ENCODE measurements at places on chromosomes 11 and 22.

DNA sequence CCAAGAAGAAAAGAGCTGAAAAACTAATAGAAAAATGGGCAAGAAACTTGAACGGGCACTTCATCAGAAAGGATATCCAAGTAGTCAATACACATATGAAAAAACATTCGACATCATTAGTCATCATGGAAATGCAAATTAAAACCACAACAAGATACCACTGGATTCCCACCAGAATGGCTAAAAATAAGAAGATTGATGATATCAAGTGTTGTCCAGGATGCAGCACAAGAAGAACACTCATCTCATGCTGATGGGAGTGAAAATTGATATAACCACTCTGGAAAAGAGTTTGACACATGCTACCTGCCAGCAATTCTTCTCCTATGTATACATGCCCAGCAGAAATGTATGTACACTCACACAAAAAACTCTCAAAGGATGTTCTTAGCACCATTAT lies 26.9 kb upstream of the SCUBE2 start:
- no peak for DNase-seq

- no peak for DNase-seq
Observed at GRCh38 chr11:75531325-75531724, 5.6 kb upstream of the GDPD5 start.

DNA sequence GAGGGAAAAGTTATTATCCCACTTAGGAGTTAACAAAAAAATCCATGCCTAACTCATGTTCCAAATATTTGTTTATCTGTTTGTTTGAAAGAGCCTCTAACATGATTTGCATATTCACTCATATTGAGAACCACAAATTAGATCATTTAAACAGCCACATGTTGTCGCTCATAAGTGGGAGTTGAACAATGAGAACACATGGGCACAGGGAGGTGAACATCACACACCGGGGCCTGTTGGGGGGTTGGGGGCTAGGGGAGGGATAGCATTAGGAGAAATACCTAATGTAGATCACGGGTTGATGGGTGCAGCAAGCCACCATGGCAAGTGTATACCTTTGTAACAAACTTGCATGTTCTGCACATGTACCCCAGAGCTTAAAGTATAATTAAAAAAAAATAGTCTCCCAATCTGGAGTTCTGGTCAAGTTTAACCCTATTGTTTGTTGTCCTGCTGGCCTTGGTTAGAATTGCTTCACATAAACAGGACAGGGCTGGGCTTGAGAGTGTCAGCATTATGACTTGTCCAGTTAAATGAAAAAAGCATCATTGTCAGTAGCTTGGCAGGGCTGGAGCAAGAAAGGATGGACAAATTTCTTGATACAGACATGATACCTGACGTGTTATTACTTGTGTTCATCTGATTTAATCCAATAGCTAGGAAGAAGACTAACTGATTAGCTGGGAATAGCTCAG lies 57.8 kb upstream of the PSMA1 start:
- peak; percentile 29 for DNase-seq

DNA sequence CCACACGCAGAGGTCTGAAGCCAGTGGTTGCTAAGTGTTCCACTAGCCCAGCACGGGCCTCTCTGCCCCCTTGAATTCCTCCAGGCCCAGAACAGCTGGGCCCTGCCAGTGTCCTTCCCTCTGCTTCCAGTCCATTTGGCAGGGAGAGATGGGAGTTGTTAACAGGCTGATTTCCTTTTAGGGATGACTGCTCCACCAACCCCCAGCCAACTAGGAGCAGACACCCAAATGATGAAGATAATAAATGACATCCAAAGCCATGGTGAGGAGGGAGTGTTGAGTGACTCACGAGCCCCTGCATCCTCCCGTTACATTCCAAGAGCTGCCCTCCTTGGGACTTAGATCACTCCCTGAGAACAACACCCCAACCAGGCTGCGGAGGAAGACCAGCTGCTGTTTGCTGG lies 20.6 kb downstream of the PARVA start:
- no peak for DNase-seq

DNA sequence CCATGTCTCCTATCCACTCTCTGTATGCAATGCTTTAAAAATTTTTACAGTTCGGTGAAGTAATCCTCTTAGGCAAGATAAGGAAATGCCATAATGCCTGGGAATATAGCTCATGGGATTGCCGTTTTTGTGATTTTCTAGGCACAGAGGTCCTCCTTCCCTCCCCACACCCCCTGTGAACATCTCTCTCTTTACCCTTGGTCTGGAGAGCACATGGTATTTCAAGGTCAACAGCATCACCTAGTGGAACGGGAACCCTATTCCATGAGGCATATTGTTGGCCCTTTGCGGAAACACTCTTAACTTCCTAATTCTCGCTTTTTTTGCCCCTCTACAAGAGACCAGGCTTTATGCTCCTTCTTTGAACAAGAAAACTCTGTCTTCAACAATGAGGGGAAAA lies 8.8 kb downstream of the NXPE4 start:
- no peak for DNase-seq

GRCh38 chr22:37763012-37763411 lies 44.7 kb upstream of the GCAT start:
- no peak for DNase-seq

DNA sequence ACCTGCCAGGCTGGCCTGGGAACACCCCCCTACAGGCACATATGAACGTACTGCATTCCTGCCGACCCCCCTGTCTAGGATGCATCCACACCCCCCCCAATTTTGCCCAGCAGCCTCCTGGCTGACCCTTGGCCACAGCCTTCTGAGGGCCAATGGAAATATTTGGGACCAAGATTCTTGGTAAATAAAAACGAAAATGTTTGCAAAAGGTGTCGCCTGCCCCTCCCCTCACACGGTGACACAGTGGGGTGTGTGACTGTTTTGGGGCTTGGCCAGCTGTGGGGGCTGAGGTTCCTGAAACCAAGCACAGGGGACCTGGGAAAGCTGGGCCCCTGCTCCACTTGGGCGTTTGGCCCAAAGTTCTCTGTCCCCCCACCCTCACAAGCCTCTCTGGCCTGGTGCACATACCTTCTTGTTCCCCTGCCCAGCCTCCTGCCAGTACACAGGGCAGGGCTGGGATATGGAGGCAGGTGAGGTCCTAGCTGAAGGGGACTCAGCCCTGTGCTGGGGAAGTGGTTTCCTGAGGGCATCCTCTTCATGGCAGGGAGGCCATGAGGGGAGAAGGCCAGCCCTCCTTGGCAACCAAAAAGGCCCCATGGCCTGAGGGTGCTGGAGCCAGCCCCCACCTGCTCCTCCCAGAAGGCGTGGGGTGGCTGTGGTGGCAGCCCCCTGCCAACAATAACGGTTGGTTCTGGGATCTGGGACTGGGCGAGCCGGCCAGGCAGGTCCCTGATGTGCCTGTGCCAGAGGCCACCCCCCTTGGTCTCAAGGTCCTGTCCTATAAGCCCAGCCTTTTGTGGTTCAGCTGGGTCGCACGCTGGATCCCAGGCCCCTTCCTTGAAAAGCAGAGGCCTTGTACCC lies 2.1 kb upstream of the CRACR2B start:
- DNase-seq: no peak

DNA sequence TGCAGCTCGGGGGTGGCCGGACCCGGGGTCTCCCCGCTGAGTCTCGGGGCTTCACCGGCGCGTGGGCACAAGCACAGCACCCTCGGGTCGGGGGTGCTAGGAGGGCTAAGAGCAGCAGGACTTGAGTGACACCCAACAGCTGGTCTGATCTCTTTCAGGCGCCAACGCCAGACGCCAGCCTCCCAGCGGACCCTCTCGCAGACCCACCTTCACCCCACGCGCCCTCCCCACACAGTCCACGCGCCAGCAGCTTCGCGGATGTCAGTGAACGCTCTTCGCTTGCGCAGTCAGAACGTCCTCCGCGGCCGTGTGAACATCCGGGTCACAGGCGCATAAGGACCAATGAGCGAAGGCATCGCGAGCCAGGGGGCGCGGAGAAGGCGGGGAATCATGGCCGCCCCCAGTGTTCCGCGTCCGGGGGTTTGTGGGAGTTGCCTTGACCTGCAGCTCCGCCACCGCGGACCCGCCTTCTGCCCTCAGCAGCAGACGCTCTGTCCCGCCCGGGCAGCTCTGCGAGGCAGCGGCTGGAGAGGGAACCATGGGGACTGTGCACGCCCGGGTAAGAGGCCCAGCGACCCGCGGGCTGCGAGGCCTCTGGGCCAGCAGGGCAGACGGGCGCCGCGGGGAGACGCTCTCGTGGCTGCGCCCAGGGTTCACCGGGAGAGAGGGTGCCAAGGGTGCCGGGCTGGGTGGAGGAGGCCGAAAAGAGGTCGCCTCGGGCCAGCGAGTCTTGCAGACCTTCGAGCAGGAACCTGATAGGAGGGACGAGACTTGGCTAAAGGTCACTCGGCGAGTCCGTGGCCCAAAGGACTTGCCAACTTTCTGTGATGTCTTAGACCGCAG lies at the start of gene SAMM50:
TSS of gene SAMM50 (plus strand) at position 403 of the 843 bp plus-strand sequence. CDS start at position 539, 136 bp downstream.
- DNase-seq: peak; percentile 90

DNA sequence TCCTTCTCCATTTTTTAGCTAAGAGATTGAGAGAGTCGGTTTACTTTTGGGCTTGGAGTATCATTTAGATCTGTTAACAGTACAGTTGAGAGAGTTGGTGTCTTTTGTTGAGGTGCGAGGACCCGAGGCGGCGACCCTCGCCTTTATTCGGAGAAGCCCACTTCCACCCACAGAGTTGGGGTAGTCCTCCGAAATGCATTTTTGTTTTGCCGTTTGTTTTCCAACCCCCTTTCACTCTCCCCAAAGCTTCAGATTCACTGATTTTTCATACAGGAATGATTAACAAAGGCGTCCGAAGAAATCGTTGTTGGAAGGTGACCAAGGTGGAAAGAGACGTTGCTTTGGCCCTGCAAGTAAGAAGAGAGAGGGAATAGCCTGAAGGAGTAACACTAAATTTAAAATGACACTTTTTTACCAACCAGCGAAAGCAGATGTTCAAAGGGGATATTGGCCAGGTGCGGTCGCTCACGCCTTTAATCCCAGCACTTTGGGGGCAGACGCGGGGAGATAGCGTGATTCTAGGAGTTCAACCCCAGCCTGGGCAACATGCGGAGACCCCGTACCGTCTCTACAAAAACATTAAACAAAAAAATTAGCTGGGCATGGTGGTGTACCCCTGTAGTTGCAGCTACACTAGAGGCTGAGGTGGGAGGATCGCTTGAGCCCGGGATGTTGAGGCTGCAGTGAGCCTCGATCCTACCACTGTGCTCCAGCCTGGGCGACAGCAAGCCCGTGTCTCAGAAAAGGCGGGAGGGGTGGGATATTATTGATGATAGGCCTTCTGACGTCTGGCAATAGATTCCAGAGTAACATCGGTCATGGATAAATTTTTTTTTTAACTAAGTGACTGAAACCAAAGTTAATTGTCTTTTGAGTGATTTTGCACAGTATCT lies 899 bp upstream of the RAB30 start:
- no peak for DNase-seq

DNA sequence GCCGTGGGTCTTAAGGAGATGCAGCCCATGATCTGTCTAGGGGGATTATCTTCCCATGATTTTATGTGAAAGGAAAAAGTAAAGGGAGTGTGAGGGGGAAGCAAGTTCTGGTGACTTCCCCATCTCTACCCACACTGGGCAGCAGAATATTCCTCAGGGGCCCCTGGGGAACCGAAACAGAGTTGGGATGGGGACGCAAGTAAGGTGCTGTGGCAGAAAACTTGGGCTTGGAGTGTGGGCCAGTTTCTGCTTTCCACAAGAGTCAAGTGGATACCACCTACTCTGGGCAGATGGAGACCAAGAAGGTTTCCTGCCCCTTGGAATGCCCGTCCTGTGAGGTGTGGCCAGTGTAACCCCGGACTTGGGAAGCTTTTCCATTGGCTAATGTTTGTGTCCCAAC lies 64.4 kb downstream of the SGSM3 start:
- no peak for DNase-seq

- no peak for DNase-seq
Observed at GRCh38 chr11:11251394-11251970, 101.6 kb downstream of the CSNK2A3 start.

- peak; percentile 51 for DNase-seq
Observed at GRCh38 chr22:17980638-17981051, 43.7 kb downstream of the MICAL3 start.

GRCh38 chr22:45709060-45709739 lies 37.6 kb downstream of the ATXN10 start:
- no peak for DNase-seq

DNA sequence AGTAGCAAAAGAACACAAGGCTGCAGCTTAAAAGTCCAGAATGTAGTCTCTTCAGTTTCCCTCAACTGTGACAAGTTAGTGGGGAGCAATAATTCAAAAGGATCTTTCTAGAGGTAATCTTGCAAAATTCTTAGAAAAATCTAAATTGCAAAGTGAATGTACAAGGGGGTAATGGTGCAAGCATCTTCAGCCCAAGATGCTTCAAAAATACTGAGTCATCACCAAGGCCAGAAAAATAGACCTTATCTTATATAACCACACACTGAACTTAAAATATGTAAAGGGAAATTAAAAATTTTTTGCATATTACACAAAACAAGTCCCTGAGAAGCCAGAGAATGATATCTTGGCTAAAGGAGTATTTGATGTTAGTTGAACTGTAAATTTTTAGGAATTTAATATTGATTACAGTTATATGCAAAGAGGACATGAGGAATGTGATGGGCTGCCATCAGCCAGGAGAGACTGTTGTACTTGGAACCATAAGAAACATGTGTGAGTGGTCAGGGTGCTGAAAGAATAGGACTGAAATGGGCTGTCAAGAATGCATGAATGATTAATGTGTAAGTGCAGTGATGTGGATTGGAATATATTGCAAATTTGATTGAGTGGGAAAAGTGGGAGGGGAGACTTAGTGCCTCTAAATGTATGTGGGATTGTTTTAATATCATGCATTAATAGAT lies 85.7 kb upstream of the LIN7C start:
- no peak for DNase-seq

- no peak for DNase-seq
Observed at GRCh38 chr22:22388494-22388893, 120.0 kb downstream of the ZNF280B start.

DNA sequence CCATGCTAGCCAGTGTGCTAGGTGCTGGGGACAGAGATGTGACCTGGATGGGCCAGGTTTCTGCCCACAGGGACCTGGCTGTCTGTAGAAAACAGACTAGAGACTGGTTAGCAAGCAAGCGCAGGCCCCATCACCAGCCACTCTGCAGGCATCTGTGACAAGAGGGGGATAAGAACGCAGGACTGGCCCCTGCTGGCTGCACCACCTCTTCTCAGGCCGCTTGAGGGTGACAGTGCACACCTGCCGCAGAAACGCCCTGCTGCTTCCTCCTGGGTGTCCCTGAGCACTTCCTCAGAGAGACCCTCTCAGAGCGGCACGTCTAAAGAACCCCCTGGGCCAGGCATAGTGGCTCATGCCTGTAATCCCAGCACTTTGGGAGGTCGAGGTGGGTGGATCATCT lies 5.9 kb upstream of the PICK1 start:
- no peak for DNase-seq

DNA sequence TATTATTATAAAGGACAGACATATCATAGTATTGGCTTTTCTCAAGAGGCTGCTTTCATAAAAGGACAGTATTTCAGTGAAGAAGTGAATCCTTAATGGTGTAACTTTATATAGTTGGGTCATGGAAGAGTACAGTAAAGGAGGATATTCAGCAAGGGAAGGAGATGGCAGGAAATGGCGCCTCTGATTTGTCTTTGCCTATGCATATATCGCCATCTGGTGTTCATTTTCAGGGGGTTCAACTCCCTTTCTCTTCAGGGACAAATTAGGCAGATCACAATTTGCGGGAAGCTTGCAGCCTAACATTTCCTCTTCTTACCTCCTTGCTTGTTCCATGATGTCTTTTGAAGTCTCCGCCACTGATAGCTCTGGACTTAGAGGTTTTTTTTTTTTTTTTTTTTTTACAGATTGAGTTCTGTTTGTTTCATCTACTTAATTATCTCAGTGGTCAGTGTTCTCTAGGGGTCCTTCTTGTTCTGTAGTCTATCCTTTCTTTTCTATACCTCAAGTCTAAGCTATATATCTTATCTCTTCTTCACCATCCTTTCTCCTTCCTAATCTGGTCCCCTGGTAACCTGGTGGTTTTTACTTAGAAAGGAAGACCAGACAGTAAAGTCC lies 21.8 kb upstream of the RRM1 start:
- peak; percentile 82 for DNase-seq

Measured in CD4-positive, alpha-beta T cell treated with Interleukin-2 at 100 ng/mL for 4 hours (primary cell).